Activated CD4-positive, alpha-beta memory T cell treated with anti-CD3 and anti-CD28 coated beads for 36 hours (primary cell): ENCODE measurements at places on chromosomes 4 and X.

DNA sequence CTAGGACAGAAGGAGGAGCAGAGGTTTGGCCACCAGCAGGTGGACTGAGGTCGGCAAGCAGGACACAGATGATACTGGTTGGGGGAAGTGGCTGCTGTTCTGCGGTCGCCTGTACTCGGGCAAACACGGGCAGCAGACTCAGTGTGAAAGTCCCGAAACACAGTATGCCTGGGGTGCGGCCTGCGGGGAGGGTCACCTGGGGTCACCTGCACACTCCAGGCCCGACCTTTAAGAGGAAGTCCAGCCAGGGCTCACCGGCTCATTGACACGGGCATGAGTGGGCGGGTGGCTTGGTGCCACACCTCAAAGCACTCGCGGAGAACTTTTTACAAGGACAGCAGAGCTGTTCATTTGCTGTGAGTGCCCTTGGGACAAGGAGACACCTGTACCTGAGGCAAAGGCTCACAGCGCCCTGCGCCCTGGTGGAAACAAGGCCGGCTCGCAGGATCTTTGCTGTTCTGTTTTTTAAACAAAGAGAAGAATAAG lies 71.5 kb upstream of the MXD4 start:
- DNase-seq: no peak

- DNase-seq: no peak
Measured at GRCh38 chr4:174859904-174860303, 30.9 kb upstream of the GLRA3 start.

DNA sequence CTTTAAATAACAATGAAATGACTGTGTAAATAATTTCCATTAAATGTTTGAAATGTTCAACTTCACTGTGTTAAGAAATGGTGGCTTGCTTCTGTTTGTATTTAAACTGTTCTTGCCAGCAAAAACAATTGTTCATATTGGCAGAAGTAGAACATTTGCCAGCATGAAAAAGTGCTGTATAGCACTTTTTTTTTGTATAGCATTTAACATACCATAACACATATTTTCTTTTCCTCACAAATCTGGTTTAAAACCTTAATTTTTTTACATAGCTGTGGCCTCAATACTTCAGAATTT lies 94.1 kb downstream of the COX18 start:
- DNase-seq: no peak

DNA sequence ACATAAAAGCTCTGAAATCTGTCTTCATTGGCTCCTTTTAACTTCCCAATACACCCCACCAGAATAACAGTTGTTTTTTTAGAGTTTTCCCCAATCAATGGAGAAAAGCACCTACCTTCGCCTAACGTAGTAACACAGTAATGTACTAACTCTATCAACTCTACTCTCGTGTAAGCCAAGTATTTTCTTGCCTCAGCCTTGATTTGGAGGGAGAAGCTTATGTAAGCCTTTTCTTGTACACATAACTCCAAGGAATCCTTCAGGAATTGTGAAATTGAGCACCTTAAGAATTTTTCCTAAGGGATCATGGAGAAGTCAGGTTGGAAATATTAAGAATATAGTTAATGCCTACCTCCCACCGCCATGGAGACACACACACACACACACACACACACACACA lies 181.2 kb downstream of the RAPGEF2 start:
- DNase-seq: no peak

DNA sequence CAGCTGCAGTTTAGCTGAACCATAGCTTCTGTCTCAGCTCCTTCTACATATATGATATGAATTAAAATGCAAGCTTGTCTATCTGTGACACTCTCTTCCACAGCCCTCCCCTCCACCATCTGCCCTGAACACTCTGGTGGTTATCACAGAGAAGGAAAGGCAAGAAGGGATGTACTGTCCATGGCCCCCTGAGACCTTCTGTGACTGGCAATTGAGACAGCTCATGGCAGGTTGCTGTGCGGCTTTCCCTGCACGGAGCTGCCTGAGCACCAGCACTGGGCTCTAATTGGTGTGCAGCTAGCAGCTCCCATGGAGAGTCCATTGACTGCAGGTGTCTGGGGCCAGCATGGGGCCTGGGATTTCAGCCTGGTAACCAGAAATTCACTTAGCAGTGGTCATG lies 109.8 kb upstream of the ANXA3 start:
- no peak for DNase-seq
